NCI-H2107 (cell line): ENCODE measurements at places on chromosomes 1 and 21.
A peak's percentile ranks its signal among the peaks of the same experiment; 100 is the strongest.

- no peak for DNase-seq
Observed at GRCh38 chr1:67555461-67556296, 125.5 kb upstream of the SERBP1 start.

DNA sequence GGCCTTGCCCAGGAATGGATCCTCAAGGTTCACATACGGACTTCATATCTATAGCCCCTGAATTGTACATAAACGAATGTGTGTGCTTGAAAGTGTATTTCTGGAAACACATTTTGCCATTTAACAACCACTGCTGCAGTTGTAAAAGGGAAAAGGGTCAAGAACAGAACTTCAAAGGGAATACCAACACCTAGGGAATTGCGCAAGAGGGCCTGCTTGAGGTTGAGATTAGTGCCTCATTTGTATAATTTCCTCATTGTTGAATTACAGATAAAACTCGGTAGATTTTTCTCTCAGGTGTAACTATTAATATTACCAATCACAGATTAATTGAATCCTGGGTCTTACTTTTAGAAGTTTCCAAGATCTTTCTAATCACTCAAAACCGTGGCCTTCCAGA is 6.1 kb downstream of the NCF2 start:
- no peak for DNase-seq

DNA sequence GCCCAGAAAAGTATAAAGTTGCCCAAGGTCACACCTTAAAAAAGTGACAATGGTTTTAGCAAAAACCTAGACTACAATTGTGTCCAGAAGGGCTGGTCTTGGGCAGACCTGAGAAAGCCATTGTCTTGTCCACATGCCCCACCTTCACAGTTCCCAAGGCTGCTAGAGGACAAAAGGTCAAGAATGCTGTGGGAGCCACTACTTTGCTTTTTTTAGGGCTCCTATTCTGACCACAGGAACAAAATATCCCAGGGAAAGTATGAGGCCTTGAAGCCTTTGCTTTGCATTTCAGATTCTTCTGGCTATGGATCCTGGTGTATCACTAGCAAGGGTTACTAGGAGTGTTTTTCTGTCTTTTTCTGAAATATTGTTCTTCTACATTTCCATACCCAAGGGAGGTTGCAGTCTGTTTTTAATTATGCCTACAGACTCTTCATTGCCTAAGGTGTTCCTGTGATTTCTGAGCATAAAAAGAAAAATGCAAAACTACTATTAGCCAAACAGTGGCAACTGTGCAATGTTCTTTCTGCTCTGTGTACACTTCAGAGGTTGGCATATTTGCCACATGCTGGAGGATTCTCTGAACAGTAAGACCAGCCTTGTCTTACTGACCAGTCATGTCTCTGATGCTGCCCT is 10.7 kb downstream of the C1orf162 start:
- no peak for DNase-seq

DNA sequence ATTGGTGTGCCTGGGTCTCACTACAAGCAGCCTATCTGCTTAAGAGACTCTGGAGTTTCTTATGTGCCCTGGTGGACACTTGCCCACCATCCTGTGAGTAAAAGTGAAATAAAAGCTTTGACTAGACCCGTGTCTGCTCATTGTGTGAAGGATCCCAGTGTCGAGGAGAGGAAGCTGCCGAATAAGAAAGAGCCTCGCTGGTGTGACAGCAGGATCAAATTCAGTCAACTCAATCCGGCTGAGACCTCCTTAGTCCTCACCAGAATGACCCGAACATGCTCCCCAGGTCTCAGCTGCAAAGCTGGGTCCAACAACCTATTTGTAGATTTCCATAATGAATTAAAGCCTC is 14.8 kb downstream of the CD2 start:
- DNase-seq: no peak

- DNase-seq: no peak
Observed at GRCh38 chr1:42730988-42731387, 9.0 kb downstream of the CLDN19 start.

GRCh38 chr1:109274533-109275476 is 8.1 kb downstream of the PSRC1 start:
- DNase-seq: no peak

DNA sequence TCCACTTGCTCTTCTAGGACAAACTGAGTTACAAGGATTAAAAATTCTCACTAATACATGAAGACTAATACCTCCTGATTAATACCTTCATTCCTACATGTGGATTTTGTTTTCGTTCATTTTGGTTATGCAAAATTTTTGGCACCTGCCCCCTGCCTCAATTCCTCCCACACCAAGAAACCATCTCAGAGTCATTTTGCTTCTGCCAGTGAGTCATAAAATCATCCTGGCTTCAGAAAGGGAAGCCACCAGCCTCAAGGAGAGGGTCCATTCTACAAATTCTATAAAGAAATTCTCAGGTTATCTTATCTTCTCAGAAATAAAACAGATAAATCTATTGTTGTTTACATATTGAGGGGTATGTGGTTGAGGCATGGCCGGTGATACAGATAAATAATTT is 103.2 kb upstream of the COA6 start:
- DNase-seq: no peak

DNA sequence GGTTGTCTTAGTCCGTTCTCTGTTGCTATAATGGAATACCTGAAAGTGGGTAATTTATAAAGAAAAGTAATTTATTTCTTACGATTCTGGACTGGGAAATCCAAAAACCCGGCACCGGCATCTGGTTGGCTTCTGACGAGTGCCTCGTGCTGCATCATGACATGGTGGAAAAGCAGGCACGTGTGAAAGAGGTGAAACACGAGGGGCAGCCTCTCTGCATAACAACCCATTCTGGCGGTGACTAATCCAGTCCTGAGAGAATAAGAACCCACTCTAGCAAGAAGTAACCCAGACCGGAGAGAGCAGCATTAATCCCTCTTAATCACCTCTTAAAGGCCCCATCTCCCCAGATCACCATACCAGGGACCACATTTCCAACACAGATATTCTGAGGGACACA is 2.7 kb upstream of the EDEM3 start:
- no peak for DNase-seq

DNA sequence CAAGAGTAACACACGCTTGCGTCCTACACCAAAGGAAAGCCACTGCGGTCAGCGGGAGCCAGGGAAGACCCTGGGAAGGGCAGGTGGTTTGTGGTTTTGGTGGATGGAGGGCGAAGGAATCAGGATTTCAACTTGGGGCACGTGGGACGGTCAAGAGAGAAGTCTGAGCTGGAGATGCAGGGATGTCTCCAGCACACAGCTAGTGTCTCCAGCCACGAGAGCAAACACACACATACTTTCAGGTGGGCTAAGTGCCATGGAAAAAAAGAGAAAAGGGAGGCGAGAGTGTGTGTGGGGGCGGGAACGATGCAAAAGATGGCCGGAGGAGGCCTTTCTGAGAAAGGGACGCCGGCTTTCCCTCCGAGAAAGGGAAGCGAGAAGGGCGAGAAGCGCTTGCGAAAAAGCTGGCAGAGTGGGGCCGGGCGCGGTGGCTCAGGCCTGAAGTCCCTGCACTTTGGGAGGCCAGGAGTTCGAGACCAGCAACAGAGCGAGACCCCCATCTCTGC is 1.4 kb upstream of the SRRM1 start:
- no peak for DNase-seq

DNA sequence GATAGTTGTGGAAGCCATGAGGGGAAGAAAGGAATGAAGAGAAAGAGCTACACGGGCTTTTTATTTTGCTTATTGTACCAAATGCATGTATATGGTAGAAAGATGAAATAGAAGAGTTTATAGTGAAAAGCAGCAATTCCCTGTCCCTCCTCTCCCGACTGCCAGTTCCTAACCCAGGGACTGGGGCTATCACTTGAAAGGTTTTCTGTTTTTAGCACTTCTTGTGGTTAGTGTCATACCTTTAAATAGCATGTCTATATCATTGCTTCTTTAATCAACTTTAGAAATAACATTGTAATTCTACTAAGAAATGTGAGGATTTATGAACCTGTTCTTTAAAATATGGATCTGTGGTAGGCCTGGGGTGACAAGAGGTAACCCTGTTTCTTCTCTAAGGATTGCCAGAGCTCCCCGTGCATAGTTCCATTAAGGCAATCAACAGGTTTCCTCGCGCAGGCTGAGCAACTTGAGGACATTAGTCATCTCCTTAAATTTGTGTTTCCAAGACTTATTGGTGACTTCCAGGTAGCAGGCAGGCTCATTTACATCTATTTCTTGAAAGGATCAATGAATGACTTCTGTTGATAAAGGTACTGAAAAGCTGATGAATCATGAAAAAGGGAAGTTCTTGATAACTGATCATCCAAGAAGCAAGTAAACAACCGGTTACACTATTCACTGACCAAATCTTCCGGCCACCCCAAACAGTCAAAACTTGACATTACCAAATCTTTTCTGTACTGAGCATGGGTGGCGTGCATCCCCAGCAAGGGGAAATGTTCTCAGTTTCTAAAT is 37.8 kb upstream of the S1PR1 start:
- DNase-seq: no peak

DNA sequence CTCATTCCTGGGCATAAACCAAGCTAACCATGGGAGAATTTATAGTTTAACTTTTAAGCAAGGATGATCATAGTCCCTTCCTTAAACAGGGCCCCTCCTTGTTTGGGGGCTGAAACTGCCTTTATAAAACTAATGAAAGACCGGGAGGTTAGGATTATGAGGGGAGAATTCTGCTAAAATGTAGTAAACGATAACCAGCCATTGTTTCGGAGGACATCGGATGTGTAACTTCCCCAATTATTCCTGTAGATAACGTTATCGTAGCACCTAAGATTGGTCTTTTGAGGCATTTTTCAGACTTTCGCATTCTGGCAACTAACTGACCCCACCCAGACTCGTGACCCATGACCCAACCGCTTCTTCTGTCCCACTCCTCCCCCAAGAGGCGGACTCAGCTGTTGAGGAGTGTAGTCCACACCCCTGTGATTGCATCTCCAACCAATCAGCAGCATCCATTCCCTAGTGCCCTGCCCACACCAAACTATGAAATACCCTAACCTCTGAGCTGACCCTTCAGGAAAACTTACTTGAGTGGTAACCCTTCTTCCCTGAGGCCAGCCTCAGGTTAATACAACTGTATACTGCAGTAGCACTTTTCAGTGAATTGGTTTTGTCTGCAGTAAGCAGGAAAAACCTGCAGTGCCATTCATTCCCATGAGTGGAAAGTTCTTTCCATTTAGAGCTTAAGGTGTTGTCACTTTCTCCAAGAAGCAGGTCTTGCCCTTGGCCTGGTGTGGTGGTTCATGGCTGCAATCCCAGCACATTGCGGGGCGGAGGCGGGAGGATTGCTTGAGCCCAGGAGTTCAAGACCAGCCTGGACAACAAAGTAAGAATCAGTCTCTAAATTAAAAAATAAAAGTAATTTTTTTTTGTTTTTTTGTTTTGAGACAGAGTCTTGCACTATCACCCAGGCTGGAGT is 823 bp upstream of the SYF2 start:
- no peak for DNase-seq

DNA sequence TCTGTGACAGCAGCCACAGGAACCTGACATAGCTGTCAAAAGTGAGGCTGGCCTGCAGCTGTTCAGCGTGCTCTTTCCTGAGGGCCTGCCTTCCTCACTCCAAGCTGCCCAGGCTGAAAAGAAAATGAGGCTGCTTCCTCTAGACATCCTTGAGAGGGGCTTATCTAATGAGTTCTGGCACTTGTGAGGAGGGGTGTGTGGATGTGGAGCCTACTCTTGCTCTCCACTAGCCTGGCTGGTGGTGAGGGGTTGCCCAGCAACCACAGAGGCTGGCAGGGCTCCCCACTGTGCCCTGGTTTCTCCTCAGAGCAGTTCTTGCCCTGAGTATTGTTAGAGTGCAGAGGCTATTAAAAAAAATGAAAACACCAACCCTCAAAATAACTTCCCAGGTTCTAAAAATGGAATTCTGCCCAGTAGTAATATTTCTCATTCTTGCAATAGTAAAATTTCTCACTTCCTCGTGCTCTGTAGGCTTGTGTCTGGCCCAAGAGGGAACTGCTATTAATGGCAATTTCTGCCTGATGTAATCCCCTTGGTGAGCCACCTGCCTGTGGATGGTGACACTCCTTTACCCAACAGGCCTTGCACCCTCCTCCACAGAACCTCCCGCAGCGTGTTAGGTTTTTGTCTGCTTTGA is 52.6 kb upstream of the EPS8L3 start:
- DNase-seq: peak; percentile 76

DNA sequence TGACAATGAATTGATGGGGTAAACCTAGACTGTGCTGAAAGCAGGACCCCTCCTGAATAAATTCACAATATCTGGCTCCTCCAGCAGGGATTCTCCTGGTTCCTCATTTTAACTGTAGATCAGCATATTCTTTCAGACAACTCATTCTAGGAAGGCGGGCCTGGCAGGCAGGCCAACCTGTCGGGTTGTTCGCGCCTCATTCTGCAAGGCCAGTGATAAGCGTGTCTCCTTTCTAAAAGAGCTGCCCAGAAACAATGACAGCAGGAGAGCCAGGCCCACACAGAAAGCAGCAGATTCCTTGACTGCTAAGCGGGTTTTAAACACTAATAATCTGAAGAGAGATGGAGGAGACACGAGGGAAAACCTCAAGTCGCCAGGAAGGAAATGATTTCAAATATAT is 70.0 kb downstream of the NTPCR start:
- DNase-seq: no peak

DNA sequence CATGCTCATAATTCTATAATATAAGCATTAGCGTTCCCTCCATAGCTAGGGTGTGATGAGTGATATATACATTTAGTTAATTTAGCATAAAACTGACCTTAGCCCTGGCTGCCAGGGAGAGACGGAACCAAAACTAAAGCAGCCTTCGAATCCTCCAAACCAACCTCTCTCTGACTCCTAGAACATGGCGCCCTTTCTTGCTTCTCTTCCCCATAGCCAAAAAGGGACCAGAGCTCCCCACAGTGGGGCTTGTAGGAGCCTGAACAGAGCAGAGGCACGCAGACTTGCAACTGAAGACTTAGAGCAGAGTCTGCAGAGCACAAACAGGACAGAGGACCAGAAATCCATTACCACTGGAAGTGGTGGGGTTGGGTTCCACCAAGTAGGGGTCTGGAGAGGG is 17.7 kb downstream of the IRF2BP2 start:
- DNase-seq: no peak

- DNase-seq: peak; percentile 2
Observed at GRCh38 chr1:37865348-37866120, 6.1 kb upstream of the MTF1 start.

DNA sequence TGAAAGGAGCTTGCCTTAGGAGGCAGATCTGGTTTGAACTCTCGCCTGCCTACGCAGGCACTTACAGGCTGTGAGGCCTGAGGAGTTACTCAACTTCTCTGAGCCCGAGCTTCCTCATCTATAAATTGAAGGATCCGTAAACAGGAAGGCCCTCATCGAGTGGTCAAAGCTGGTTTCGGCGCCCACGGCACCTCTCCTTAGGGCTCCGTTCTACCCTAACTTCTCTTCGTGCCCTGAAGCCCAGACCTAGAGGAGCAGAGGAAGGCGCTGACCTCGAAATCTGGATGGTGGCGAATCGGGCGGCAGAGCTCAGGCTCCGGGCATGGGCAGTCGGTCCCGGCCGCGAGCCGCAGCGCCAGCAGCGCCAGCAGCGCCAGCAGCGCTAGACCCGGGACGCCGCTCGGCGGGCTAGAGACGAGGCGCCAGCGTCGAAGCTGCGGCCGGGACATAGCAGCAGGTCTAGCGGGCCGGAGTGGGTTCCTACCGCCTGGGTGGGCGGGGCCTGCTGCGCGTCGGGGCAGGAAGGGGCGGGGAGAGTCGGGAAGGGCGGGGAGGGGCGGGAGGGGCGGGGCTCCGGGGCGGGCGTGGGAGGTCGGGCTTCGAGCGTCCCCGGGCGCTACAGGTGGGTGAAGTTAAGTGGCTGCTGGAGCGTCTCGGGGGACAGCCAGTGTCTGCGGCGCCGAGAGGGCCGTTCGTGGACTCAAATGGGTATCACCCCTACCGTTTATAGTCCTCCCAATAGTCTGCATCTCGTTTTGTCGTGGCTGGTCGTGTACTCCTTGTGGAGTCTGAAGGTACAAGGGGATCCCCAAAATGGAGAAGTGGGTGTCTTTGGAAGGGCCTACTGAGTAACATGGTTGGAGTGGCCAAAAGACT is at the start of gene CTBS:
TSS of gene CTBS (minus strand) at position 474 of the 876 bp plus-strand sequence. CDS start at position 449, 25 bp downstream.
- DNase-seq: peak; percentile 81
